ENCODE measurements at places on chromosomes 4 and X.

- DNase-seq = no peak
These were observed 4.6 kb upstream of the TIFA start for GRCh38 chr4:112290341-112290740.

GRCh38 chrX:153491918-153492317 is 2.9 kb upstream of the BGN start:
- DNase-seq = no peak

DNA sequence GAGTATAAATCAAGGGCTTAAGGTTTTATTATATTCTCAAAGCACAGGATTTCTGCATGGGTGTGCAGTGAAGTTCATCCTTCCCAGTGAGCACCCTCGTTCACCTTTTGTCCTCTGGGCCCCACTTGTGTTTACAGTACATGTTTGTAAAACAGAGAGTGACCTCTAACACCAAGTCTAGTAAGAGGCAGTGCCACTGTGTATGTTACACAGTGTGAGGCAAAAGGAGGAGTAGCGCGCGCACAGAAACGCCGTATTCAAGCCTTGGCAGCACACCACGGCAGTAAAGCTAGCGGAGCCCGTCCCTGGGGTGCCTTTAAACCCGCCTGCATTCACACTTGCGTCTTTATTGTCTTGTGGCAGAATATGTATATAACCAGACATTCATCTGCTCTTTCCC is 51.9 kb downstream of the CCNI start:
- no peak for DNase-seq

DNA sequence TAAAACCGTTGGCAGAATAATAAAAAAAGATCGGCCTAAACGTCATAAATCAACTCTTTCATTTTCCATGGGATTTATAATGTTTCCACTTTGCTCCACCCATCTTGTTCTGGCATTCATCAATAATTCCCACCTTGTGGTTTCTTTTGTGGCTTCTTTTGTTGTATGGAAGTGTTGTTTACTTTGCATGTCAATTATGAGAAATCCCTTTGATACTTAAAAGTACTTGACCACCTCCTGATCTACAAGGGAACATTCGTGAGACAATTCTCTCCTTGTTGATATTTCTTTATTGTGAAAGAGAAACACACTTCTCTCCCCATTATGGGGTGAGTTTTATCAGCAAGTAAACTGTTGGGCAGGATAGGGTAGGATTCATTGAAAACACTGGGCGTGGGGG is 2.8 kb downstream of the AMELX start:
- DNase-seq = no peak

GRCh38 chrX:134933248-134933647 is 57.5 kb upstream of the SMIM10 start:
- DNase-seq = no peak

DNA sequence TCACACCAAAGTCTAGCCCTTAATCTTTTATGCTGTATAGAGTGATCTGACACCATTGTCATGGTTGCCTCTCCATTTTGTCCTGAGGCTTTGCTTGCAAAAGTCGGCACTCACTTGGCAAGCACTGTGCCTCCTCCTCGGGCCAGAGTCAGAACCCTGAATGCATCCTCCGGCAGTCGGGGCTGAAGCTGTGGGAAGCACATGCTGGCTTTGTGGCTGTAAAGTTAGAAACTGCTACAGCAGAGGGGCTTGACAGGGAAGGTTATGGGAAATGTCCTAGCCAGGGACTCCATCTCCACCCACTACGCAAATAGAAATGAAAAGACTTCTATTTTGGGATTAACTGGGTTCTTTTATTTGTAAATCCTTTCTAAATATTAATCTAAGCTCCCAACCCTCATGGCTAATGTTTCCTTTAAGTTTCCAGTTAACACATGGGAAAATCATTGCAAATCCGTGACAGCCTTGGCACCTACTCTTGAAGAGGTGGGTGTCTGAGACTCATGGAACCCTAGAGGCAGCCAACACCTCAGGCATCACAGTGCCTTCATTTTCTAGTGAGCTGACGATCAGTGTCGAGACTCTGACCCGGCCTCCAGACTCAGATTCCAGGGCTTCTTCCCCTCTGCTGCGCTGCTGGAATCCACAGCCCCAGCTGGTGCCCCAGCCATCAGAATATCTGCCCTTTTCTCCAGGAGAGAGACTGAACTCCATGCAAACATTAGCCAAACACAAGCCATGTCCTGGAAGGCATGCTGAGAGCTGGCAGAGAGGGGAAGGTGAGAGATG is 7.9 kb upstream of the CLDN24 start:
- DNase-seq = no peak

DNA sequence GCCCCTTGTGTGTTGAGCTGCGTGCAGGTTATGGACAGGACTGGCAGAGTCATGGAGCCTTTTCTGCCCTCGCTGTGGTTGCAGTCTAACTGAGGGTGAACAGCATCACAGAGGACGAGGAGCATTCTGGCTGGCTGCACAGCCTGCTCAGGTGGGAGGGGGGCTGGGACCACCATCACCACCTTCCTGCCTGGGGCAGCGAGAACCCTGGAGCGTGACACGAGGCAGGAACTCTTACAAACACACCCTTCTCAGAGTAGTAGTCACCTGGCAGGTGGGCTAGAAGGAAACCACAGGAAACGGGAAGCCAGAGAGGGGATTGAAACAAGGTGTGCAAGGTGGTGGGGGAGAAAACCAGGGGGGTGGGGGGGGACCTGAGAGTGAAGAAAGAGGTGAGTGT is 25.6 kb downstream of the TKTL1 start:
- DNase-seq = no peak

DNA sequence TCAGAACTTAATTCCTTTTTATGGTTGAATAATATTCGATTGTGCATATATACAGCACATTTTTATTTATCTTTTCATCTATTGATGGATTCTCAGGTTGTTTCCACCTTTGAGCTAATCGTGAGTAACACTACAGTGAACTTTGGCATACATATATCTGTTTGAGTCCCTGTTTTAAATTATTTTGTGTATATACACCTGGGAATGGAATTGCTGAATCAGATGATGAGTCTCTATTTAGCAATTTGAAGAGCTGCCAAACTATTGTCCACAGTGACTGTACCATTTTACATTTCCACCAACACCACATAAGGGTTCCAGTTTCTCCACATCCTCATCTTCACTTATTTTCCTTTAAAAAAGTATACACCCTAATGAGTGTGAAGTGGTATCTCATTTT is 166.2 kb upstream of the FGF13 start:
- no peak for DNase-seq

GRCh38 chr4:6575503-6576240 is 683 bp downstream of the MAN2B2 start:
- no peak for DNase-seq

- DNase-seq = no peak
These were observed 110.8 kb downstream of the AFF1 start for GRCh38 chr4:87045659-87046058.

DNA sequence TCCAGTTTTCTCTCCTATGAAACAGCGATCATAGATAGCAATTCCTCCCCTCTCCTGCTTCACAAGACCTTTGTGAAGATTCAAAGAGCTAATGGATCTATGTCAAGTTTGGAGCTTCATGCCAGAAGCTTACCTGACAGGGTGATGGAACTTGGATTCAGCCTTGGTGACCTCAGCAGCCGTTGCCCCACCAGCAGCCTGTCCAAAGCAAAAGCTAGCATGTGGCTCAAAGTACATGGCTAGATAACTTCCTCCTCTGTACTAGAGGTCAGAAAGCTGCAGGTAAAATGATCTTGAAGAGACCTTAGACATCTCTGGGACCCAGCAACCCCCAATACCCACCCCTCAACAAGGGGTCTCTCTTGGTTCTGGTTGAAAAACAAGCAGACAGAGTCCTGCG is 1.8 kb downstream of the RIPPLY1 start:
- no peak for DNase-seq

GRCh38 chr4:36187723-36188333 is 56.5 kb downstream of the ARAP2 start:
- no peak for DNase-seq

DNA sequence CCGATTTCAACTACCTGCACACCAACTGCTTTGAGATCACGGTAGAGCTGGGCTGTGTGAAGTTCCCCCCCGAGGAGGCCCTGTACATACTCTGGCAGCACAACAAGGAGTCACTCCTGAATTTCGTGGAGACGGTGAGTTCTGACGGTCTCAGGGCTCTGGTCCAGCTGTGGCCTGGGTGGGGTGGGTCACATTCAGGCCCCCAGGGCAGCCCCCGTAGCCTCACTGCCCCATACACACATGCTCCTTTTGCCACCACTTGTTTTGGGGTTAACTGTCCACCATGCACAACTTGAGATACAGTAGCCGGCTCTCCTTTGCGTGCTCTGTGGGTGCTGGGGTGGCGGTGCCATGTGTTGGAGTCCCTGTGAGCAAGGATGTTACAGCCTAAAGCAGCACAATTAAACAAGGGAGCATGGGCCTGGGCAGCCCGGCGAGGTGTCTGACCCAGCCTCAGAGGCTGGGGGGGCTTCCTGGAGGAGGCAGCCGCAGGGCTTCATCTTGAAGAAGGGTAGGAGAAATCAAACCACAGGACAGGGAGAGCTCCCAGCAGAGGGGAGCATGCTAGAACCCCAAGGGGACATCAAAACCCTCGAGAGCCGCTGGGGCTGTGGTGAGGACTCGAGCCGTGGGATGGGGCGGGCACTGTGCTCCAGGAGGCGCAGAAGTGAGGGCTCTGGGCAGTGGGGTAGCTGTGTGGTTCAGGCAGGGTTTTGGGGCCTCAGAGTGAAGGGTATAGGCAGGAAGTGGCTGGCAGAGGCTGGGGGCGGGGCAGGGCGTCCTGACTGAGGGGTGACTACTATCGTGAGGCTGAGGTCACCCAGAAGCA is 22.0 kb downstream of the CPZ start:
- DNase-seq = no peak

DNA sequence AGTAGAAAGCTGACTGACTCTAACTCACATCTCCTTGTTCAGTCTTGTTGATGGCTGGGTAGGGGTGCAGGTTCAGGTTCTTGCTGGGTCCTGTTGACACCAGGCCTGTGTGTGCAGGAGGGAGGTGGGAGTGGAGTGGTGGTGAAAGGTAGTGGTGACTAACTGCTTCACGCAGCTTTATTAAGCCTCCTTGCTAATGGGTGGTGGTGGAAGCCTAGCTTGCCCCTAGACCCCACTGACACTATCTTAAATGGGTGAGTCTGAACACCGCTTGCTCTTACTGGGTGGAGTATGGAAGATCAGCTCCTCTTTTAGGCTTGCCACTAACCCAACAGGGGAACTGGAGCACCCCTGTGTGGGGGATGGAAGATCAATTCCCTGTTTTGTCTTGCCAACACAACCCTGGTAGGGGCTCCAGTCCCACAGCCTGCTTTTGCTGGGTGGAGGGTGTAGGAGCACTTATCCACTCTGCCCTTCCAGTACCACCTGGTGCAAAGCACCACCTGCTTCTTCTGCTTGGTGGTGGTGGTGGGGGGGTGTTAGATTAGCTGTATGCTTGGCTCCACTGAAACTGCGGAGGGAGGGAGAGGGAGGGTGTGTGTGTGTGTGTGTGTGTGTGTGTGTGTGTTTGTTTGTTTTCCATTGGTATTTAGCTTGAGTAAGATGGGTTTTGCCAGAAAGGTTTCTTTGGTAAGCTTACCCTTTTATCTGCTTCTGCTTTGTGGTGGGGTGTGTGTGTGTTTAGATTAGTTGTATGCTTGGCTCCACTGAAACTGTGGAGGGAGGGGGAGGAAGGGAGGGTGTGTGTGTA is 25.6 kb downstream of the KDM6A start:
- no peak for DNase-seq

GRCh38 chr4:149306537-149306936 is 509.1 kb downstream of the IQCM start:
- DNase-seq = no peak

DNA sequence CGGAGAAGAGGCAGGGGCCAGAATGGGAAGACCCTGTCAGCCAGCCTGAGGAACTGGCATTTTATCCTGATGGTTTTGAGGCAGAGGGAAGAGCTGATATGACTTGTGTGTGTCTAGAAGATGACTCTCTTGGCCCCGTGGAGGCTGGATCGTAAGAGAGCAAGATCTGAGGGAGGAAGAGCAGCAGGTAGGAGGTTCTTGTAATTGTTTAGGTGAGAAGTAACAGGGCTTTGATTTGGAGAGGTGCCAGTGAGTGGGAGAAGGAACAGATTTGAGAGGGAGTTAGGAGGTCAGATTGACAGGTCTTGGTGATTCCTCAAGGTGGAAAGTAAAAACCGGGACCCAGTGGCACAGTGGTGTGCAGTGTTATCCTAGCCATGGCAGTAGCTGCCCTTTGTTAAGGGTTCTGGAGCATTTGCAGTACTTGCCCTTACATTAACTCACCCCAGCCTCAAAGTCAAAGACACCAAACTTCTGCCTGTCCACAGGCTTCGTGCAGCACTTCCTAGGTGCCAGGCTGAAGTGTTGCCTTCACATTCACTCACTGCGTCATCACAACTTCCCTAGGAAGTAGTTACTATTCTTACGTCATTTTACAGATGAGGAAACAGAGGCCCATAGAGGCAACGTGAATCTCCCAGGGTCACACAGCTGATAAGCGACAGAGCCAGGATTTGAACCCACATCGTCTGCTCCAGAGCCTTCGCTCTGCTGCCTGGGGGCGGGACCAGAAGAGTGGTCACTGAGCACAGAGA is 23.7 kb downstream of the RTL5 start:
- DNase-seq = no peak

- DNase-seq = no peak
These were observed 50.1 kb downstream of the CRLF2 start for GRCh38 chrX:1162119-1162916.

GRCh38 chrX:27251369-27251768 is 211.8 kb downstream of the PPP4R3C start:
- DNase-seq = no peak

DNA sequence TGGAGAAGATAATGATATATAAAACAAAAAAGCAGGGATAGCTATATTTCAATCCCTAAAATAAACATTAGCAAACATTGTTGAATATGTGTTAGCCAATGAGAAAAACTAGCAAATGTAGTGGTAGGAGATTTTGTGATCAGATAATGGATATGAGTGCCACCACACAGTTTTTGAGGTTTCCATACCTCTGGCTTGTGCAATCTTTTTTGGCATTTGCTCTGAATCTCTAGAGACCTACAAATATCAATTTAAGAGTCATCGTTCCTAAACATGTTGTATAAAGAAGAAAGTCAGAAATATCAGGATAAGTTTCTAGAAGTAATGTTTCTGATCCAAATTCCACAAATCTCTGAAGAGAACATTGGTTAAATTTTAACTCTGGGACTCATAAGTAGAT is 308.7 kb downstream of the PDGFC start:
- no peak for DNase-seq

GRCh38 chr4:31071508-31072486 is 351.6 kb downstream of the PCDH7 start:
- DNase-seq = no peak

- no peak for DNase-seq
These were observed 21.7 kb upstream of the DCLK2 start for GRCh38 chr4:150056569-150056968.

DNA sequence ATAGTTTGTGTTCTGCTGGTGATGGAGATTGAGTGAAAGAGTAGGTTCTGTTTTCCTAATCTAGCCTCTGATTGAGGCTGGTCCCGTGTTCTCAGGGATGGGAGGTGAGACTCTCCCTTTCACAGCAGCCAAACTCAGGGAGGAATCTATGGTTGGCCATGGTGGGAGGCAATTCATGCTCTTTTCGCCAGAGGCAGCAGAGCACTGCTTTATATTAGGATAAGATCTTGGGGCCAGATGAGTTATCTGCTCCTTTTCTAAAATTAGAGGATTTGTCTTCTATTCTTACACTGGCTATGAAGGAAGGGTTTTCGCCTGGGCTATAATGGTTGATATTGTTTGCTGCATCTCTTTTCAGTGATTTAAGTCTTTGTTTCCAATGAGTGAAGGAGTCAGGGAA is 63.9 kb upstream of the NLGN4X start:
- DNase-seq = no peak

All from stimulated activated CD8-positive, alpha-beta memory T cell treated with anti-CD3 and anti-CD28 coated beads, Interleukin-7, amount 100 ng/mL, for 24 hours (primary cell).